ENCODE measurements at places on chromosomes 7 and 10.

- DNase-seq = no peak
These were observed 111.2 kb downstream of the GALNT11 start for GRCh38 chr7:152136686-152137085.

DNA sequence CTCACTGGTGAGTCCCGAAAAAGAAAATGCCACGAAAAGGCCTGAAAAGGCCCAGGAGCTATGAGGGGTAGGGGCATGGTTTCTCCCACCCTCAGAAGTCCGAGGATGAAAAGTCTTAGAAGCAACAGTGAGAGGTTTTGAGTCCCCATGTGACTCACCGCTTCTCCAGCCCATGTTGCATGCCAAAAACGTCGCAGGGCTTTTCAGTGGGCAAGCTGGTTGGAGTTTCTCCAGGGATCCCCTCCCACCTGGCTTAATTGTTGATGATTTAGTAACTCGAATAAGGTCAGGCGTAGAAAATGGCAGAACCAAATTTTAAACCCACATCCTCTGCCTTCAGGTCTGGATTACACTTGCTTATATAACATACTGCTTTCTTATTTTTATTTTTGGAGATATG lies 96.3 kb upstream of the ARMC3 start:
- no peak for DNase-seq

- no peak for DNase-seq
These were observed 48.7 kb downstream of the TSPAN15 start for GRCh38 chr10:69499726-69500689.

- DNase-seq = no peak
These were observed 100.3 kb downstream of the RAPGEF5 start for GRCh38 chr7:22256541-22257096.

GRCh38 chr7:120843109-120843508 lies 14.8 kb downstream of the TSPAN12 start:
- no peak for DNase-seq

- no peak for DNase-seq
These were observed 495.2 kb upstream of the LRRN3 start for GRCh38 chr7:110595694-110596093.

GRCh38 chr7:46586406-46586805 lies 665.3 kb upstream of the IGFBP3 start:
- no peak for DNase-seq

- no peak for DNase-seq
These were observed 32.6 kb downstream of the PLAC9 start for GRCh38 chr10:80165173-80165572.

DNA sequence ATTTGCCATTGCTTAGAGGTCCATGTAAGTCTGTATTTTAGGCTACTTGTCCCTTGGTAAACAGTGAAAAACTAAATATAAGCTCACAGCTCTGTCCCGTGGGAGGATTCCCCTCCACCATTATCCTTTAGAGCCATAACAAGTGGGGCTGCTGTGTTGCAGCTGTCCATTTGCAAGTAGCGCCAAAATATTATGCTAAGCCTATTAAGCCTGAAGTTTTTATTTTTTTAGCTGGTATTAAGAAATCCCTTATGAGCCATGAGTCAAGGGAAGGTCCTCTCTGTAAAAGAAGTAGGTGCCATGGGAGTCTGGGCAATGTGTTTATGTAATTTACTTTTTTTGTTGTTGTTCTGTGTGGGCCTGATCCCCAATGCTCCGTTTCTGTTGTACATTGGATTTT lies 183.9 kb downstream of the THSD7A start:
- DNase-seq = no peak

- DNase-seq = no peak
These were observed 24.0 kb upstream of the INPP5F start for GRCh38 chr10:119701861-119702260.

DNA sequence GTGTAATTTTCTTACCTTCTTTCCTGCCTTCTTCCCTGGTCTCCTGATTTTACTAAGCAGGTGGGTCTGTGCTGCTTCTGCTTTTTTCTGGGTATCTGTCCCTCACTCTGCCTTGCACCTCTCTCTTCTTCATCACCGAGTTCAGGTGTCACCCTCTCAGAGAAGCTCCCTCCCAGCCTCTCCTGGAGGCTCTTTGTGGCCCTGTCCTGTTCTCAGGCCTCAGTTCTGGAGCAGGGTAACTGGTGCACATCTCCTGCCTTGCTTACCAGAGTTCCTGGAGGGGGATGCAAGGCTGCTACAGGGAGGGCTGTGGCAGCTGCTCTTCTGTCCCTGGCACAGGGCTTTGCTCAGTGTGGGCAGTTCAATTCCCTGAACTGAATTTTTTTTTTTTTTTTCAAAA lies 66.1 kb downstream of the RBM33 start:
- DNase-seq = no peak

- no peak for DNase-seq
These were observed 864 bp downstream of the PSTK start for GRCh38 chr10:122981066-122981464.

GRCh38 chr7:39623732-39624441 lies 515 bp downstream of the RALA start:
- DNase-seq = no peak

GRCh38 chr10:55048830-55049498 lies 247.9 kb upstream of the PCDH15 start:
- no peak for DNase-seq
